ENCODE measurements at places on chromosomes 1 and 21. TPM values are rescaled to one million over a fixed set of nuclear protein-coding genes. Genes with fewer than 3 reads are reported as not detected.
A peak's percentile ranks its signal among the peaks of the same experiment; 100 is the strongest.

DNA sequence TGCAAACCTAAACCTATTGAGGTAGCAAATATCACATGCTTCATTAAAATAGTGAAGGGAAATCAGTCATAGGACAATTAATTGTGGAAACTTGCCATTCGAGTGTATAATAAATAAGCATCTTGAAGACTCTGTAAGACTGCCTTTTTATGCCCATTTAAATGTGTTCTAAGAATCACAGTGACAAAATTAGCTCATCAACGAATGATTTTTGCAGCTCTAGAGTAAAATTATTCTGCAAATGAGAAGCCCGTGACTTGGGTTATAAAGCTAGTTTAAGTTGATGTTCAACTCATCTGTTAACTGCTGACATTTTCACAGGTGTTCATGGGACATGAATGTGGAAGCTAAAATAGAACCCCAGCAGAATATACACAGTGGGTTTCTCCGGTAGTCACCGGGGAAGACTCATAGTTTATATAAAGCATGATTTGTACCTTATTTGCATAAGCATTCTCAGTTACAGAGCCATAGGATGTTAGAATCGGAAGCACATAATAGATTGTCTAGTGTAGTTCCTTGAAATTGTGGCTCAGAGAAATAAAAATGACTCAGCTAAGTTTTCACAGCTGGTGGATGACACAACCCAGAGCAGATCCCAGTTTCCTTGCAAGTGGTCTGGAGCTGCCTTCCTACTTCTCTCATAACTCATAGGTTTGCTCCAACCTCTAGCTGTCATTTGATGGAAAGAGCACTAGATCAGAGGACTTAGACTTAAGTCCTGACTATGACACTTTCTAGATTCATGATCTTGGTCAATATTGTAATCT, 107.3 kb downstream of the UCHL5 start:
- peak; percentile 59 for DNase-seq

DNA sequence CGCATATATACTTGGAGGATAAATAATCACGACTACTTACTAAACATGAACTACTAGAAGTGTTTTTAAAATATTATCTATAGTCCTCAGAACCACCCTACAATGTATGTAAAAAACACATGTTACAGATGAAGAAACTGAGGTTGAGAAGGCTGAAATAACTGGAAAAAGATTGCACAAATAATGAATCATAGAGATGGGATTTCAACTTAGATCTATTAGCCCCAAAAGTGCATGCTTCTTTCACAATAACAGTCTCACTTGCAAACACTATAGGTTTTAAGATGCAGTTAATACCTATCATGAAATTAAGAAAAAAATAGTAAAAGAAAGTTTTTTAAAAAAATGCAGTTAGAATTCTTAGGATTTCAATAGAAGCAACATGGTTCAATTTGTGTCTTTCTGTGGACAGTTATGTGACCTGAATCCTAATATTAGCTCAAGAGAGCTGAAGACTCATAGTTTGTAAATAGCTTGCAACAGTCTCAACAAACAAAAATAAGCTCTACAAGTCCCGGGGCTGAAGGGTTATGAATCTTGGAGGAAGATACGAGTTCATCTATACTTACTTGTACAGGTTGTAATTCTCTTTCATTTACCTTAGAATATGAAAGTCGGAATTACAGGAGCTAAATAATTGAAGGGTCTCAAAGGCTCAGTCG, 58.6 kb upstream of the NTPCR start:
- no peak for DNase-seq

- peak; percentile 73 for DNase-seq
These were observed 26.2 kb downstream of the EXTL2 start for GRCh38 chr1:100868364-100868995.

GRCh38 chr21:37136261-37136660, 63.2 kb downstream of the TTC3 start:
- DNase-seq: no peak

DNA sequence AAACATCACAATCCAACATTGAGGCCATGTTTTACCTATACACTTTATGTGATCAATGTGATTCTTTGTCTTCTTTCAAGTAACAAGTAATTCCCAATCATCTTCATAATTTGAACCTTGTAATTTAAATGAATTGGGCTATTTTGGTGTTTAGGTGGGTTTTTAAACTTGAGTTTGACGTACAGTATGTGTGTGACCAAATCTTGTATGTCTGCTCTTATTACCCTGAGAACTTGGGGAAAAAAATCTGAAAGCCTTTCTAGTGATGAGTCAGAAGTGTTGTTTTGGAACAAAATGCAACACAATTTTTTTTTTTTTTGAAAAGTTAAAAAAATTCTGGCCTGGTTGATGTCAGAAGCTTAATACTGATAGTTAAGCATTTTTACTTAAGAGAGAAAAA, 68.5 kb downstream of the HHAT start:
- DNase-seq: no peak

GRCh38 chr1:108560189-108560873, 431 bp downstream of the EEIG2 start:
- peak; percentile 56 for DNase-seq

- no peak for DNase-seq
These were observed 5.5 kb downstream of the PTP4A2 start for GRCh38 chr1:31932491-31933316.

DNA sequence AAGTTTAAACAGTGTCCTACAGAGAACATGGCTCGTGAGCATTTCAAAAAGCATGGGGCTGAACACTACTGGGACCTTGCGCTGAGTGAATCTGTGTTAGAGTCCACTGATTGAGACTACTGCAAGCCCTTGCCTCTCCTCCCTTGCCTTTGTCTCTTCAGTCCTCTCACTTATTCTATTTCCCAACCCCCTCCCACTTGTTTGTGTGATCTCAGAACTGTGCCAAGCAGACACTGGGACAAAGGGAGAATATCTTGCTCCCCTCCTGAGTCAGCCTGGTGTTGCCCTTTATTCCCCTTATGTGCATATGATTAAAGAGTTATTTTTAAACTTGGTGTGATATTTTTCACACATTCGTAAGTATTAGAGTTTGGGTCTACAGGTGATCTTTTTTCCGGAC, 11.1 kb upstream of the RPRD2 start:
- DNase-seq: no peak

GRCh38 chr1:6301526-6301925, 40.6 kb upstream of the GPR153 start:
- no peak for DNase-seq

Gene PNRC2
- 155 TPM for total RNA-seq

DNA sequence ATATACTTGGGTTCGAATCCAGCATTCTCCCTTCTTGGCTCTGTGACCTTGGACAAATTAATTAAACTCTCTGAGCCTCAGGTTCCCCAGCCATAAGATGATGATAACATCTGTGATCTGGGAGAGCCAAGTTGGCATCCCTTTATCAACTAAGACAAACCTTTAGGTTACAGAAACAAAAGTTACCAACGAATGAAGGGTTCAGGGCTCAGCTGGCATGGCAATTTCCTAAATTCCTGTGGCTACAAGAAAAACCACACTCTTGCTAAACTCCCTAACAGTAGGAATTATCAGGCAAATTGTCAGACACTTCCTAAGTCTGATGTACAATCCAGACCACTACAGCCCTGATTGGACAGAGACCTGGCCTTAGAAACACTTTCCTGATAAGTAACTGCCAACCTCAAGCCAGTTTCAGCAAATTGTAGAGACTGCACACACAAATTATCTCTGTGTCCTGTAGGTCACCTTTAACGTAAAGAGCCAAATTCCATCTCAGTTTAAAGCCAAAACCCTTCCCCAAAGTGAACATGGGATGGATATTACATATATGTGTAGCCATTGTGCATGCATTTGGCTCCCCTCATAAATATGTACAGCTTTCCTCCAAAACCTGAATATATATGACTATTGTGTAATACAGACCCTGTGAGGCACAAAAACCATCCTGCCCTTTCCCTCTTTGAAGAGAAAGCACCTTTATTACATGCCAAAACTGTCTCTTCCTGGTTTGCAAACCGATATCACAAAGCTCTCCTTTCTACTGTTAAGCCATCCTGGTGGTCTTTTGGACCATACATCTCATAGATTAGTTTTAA, 39.5 kb upstream of the EDARADD start:
- no peak for DNase-seq

GRCh38 chr1:3672231-3672970, 20.1 kb downstream of the TP73 start:
- DNase-seq: no peak

DNA sequence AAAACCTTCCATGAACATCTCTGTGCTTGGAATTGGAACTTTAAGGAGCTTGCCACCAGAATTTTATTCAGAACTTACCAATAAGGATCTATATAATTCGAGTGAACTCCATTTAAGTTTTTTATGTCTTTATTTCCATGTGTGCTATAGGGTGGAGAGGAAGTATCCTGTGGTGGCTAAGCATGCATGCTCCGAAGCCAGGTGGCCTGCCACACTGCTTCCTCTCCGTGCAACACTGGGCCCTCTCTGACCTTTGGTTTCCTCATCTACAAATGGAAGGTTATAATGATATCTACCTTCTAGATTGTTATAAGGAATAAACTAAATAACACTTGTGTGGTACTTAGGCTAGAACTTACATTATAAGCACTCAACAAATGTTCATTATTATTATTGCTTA, 382.1 kb downstream of the PTPRC start:
- no peak for DNase-seq

GRCh38 chr1:95532335-95532734, 298.3 kb downstream of the RWDD3 start:
- DNase-seq: no peak

Gene FABP3
- total RNA-seq: 260 TPM

DNA sequence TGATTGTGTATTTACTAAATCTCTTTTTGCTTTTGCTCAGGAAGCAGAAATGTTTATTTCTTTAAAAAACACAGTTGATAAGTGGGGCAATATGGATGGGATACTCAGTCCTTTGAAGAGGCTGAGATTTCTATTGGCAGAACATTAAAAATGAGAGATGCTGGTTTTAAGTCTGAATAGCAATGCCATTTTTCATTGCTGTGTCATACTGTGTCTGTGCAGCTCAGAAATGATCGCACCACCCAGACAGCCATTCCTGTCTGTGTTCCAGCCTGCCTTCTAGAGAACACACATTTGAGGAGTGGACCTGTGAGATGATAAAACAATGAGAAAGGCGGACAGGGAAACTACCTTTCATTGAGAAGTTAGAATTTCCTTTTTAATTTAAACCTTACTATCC, 231.2 kb upstream of the USP24 start:
- no peak for DNase-seq

Gene OR2T11
- not detected for total RNA-seq

Gene TNN
- 54.2 TPM for total RNA-seq

DNA sequence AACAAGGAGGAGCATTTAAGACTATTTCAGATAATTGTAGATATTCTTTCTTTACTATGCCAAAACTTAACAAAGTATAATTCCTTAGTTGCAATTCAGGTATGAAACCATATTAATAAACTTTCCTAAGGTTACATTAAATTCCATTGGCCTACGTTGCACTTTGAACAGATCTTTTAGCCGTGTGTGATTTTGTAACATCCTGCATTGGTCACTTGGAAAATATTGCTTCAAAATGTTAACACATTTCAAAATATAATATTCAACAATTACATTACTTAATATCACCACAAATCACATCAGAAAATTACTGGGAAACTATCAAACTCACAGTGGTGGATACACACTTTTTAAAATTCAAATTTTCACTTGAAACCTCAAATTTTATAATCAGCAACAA, 20.2 kb downstream of the ETS2 start:
- no peak for DNase-seq

DNA sequence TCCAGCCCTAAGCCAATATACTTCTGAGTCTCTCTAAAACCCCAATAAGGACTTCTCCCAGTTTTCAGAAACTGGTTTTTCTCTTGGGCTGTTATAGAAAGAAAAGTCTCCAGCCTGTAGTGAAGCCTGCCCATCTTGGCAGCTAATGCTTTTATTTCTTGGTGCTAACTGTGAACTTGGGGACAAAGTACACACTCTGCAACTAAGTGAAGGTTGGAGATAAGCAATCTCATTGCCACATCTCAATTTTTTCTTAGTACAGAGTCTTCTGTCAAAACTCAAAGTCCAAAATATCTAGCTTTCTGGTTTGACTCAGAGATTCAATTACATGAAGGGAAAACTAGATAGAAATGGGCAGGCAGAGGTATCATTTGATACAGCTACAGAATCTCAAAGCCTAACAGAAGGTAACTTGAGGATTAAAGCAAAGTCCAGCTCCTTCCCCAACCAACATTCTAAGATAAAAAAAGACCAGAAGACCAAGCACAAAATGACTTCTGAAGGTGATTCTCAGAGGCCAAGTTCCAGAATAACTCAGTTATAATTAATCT, 14.0 kb downstream of the AK2 start:
- DNase-seq: no peak

Gene RNU1-4
- total RNA-seq: under 0.01 TPM

- DNase-seq: no peak
These were observed 58.4 kb downstream of the AGPAT3 start for GRCh38 chr21:43923391-43923790.

Gene SLFNL1
- 1.1 TPM for total RNA-seq

DNA sequence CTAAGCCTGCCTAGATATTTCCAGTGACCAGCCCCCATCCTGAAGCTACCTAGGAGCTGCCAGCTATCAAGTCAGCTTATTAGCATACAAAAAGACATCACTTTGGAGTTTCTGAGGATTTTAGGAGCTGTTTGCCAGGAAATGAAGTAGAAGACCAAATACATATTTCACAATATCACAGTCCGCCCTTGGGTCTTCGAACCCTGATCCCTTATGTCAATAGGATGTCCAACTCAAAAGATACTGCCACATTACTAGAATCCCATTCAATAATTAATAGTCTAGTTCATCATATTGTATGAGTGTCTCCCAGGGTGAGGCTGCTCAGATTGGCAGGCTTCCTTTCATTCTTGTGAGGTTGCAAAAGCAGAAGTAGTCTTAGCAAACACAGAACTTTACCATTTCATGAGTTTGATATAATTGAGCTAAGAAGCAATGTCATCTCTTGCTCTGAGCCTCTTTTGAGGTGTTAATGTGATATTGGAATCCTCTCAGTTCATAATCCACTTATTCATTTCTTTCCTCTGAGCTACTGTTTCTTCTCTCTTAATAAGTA, 13.6 kb downstream of the IPO9 start:
- DNase-seq: no peak

DNA sequence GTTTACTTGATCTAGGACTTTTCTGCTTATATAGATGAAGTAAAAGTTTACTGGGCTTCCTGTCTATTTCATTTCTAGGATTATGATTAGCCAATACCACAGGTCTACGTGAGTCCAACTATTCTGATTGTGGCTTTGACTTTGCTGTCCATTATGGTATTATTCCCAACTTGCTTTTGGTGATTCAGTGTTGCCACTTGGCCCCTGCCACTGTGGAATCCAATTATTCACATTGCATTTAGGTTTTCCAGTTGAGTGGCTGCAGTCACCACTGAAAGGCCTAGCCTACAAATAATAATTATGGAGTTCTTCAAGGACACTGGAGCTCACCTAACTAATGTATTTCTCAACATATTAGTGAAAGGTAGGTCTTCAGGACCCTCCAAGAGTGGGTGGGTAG, 574.3 kb upstream of the USP24 start:
- no peak for DNase-seq

DNA sequence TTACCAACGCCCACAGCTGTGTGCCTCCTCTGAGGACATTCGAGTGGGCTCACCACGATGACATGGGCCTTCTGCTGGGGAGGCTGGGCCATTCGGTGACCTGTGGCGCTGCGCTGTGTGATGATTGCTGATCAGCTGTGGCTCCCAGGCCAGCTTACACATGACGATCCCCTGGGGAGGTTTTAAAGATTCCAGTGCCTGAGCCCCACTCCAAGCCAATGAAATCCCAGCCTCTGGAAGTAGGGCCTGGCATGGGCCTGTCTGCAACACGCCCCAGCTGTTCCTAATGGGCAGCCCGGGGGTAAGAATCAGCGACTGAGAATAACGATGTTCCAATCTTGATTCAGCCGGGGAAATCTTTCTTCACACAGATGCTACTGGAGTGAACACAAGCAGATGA, 153.7 kb downstream of the KCNJ6 start:
- peak; percentile 53 for DNase-seq
